Activated CD4-positive, alpha-beta T cell treated with anti-CD3 and anti-CD28 coated beads, Interleukin-2, amount 10 ng/mL, durations not matched to agents 24 days and 14 days (primary cell): ENCODE measurements at places on chromosomes 11 and 22. TPM values are rescaled to one million over a fixed set of nuclear protein-coding genes. Genes with fewer than 3 reads are reported as not detected.

YPEL4 gene
- total RNA-seq: 0.40 and 0.47 TPM in 2 replicates

CLNS1A gene
- total RNA-seq: 177 and 186 TPM in 2 replicates

ME3 gene
- 12.2 and 12.9 TPM in 2 replicates for total RNA-seq

RTN4RL2 gene
- 0.23 and 0.26 TPM in 2 replicates for total RNA-seq

DNA sequence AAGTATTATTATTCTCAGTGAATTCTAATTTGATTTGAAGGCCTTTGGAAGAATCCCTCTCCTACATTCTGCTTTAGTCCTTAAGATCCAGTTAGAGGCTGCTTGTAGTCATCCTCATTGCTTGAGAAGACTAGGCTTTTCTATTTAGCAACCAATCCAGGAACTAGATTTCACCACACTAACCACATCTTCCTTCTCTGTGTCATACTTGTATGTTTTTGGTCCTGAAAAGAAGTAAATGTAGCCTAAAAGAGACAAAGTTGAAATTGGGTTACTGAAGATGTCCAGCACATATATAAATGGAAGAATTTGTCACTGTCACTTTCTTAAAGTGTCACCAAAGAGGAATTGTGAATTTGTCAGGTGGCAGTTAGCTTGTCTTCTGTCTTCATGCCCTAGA, 46.6 kb upstream of the MMP7 start:
- no peak for DNase-seq
- peaks cover 35% of the 10 kb centered on the region for H3K4me1 ChIP-seq
- no peaks in the 10 kb centered on the region for H3K36me3 ChIP-seq
- no peak overlapping the region for H3K4me3 ChIP-seq
- no peaks in the 10 kb centered on the region for H3K27me3 ChIP-seq

GRCh38 chr11:94224078-94224477, 80.3 kb upstream of the IZUMO1R start:
- no peaks in the 10 kb centered on the region for H3K36me3 ChIP-seq
- H3K4me1 ChIP-seq: no peaks in the 10 kb centered on the region
- H3K27ac ChIP-seq: no peak overlapping the region
- H3K4me3 ChIP-seq: no peak overlapping the region

DNA sequence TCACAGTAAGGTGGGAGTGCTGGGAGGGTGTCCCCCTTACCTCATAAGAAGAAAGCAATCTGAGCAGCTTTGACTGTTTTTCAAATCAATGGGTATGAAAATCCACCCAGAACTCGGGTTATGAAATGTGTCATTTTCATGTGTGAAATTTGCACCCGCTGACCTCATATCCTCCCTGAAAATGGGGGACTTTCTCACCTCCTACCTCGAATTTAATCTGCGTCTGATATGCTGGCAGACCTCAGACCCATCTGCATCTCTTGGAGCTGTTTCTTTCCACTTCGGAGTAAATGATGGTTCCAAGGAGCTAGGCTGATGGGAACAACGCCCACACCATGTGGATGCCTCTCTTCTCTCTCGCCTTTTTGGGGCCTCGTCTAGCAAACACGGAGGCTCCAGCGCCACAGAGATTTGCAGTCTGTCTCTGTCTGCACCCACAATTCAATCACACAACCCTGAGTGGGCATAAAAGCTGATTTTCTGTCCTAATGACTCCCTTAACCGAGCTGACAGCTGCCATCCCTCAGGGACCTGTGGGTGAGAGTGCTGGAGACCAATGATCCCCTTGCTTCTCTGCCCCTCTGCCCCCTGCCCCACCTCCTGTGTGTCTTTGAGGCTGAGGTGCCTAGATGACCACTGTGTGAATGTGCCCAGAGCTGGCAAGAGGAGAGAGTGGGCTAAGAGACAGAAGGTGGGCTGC, 71.0 kb downstream of the TRIM29 start:
- no peaks in the 10 kb centered on the region for H3K4me1 ChIP-seq
- peaks cover 2% of the 10 kb centered on the region for H3K27me3 ChIP-seq
- no peak for DNase-seq
- H3K4me3 ChIP-seq: no peak overlapping the region

GRCh38 chr11:115765803-115766239, 261.6 kb upstream of the CADM1 start:
- H3K4me3 ChIP-seq: no peak overlapping the region
- no peak for DNase-seq
- peaks cover 4% of the 10 kb centered on the region for H3K27me3 ChIP-seq
- H3K4me1 ChIP-seq: no peaks in the 10 kb centered on the region
- H3K36me3 ChIP-seq: no peaks in the 10 kb centered on the region

DNA sequence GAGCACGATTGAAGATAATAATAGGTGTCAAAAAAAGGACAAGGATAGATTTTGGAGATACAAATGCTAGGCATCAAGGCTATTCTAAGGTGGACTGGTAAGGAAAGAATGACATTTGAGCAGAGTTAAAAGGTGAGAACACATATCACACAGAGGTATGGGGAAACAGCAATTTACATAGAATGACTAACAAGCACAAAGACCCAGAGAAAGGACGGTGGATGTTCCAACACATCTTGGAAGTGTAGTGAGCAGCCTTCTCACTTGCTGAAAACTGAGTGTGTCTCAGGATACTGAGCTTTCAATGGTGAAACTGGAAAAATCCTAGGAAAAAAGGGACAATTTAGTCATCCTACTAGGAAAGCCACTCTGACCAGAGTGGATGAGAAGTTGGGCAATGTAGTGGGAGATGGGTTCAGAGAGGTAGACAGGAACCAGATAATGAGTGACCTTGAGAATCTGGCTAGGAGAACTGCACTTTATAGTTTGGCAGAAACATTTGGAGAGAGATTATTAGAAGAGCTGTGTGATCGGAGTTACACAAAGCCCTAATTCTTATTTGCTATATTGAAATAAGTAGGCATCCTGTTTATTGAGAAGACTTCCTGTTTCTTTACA, 706.0 kb downstream of the KCNA4 start:
- DNase-seq: no peak
- H3K27ac ChIP-seq: no peak overlapping the region
- H3K36me3 ChIP-seq: no peaks in the 10 kb centered on the region
- no peak overlapping the region for H3K4me3 ChIP-seq

GRCh38 chr22:24247564-24248344, 2.9 kb upstream of the GGT5 start:
- no peaks in the 10 kb centered on the region for H3K36me3 ChIP-seq
- DNase-seq: peak; percentile 87
- H3K27ac ChIP-seq: no peak overlapping the region
- no peak overlapping the region for H3K4me3 ChIP-seq

DNA sequence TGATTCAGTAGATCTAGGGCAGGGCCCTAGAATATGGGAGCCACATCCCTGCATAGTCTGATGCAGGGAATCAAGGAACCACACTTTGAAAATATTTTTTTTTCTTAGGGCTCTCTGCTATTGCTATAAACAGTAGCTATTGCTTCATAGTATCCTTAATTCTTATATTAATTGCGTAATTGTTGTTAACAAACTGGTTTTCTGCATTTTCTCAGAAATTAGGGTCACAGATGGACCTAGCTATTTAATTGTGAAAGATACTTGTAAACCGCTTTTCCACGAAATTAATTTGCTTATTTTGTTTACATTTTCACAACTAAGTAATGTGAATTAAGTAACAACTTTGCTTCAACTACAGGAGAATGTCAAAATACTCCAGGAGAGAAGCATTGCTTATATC, 34.1 kb downstream of the NAALAD2 start:
- peaks cover 3% of the 10 kb centered on the region for H3K27me3 ChIP-seq
- H3K4me1 ChIP-seq: no peaks in the 10 kb centered on the region
- H3K4me3 ChIP-seq: no peak overlapping the region
- no peak overlapping the region for H3K27ac ChIP-seq
- H3K36me3 ChIP-seq: no peaks in the 10 kb centered on the region
- DNase-seq: no peak

GRCh38 chr11:26651916-26652315, 69.9 kb downstream of the SLC5A12 start:
- no peaks in the 10 kb centered on the region for H3K27me3 ChIP-seq
- no peaks in the 10 kb centered on the region for H3K36me3 ChIP-seq

GRCh38 chr22:35032571-35032970, 33.4 kb upstream of the ISX start:
- no peak for DNase-seq
- H3K27ac ChIP-seq: no peak overlapping the region
- no peak overlapping the region for H3K4me3 ChIP-seq
